Endodermal cell (in vitro differentiated cells): ENCODE measurements at places on chromosomes 13 and 19. TPM values are rescaled to one million over a fixed set of nuclear protein-coding genes. Genes with fewer than 3 reads are reported as not detected.

DNA sequence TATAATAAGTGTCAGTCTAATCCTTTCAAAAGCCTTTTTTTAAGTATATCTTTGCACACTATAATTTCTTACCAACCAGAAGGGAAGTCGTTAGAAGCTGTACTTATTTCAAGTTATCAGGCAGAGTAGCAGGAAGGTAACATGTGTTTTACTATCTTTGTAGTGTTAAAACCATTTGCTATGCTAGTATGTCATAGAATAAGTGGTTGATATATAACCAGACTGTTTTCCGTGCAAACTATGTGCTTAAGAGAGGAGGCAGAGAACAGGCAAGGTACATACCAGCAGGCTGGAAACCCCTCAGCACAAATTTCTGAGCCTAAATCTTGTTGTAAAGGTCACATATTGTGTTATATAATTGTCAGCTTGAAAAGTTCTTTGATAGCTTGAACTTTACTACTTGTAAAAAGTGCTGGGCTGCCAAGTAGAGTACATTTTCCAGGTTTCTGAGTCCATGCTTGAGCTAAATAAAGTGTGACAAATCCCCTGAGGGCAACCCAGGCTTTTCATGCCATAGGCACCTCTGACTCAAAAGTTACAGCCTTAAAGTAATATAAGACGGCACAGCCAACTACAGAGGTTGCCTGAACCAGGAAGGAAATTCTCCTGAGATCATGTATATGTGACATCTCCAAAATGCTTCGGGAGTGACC is 1297.4 kb downstream of the PCDH9 start:
- no peak for DNase-seq

DNA sequence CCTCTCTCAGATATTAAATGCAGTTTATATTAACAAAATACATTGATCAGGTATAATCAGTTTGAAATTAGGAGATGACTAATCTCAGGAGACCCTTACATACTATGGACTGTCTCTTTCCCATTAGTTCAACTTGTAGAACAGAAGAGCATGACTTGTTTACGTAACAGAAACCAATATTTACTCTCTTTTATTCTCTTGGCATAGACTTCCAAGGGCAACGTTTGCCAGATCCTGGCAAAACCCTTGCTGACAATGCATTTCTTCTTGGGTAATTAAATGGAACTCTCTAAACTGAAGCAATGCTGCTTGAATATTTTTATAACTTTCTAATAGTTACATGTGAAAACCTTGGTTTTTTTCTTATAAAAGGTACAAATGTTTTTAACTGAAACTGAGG is 68.3 kb upstream of the MYO16 start:
- no peak for DNase-seq

DNA sequence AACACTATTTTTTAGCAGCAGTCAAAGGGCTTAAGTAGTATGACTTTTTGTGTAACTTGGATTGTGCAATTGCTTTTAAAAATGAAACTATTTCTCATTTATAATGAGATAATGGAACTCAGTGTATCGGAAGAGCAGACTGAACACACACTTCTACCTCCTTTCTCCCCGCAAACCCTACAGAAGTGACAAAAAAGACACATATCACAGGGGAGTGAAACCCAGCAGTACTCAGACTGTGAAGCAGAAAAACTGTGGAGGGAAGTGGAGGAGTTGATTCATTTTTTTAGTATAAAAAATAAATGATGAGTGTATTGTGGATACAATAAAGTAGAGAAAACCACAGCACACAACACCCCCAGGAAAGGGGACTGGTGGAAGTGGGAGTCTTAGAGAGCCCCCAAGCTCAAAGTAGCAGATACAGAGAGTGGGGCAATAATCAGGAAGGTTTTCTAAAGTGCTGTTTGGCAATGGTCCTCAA is 9.7 kb downstream of the LPAR6 start:
- no peak for DNase-seq

GRCh38 chr13:67549331-67549730 is 319.2 kb upstream of the PCDH9 start:
- DNase-seq: no peak

- no peak for DNase-seq
Measured at GRCh38 chr13:32932376-32932775, 83.8 kb upstream of the KL start.

GRCh38 chr19:21221693-21222092 is 79.9 kb downstream of the ZNF431 start:
- DNase-seq: no peak

DNA sequence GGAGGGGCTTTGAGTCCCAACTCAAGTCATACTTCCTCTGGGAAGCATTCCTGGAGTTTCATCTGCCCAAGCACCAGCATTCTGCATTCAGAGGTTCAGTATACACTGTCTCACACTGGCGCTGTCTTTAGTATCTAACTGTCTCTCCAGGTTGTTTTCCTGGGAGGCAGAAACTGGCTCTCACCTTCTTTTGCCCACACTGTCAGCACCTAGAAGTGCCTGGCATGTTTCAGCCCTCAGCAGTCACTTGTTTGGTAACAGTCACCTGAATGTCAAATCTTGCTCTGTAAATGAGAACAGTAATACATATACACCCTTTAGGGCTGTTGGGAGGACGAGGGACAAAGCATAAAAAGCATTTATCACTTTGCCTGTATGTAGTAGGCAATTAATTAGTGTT is 339.6 kb downstream of the UQCRFS1 start:
- DNase-seq: no peak

GRCh38 chr19:18385675-18386542 is at the start of gene GDF15:
GDF15 (plus strand) TSS chr19:18386158; CDS start chr19:18386190, 32 bp downstream.
- peak; percentile 92 for DNase-seq

DNA sequence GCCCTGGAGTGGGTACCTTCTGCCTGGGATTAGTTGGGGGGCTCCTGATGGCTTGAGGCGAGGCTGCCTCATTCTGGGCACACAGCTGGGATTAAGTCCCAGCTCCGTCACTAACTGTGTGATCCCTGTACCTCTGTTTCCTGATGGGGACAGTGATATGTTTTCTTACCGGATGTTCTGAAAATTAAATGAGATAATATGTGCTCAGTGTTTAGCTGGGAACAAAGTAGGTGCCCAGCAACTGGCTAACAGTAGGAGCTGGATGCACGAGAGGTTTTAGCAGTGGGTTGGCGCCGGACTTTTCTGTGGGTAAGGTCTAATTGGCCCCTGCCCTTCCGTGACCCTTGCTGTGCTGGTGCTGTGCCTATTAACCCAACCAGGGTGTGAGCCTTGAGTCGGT is 203.4 kb downstream of the URI1 start:
- no peak for DNase-seq

DNA sequence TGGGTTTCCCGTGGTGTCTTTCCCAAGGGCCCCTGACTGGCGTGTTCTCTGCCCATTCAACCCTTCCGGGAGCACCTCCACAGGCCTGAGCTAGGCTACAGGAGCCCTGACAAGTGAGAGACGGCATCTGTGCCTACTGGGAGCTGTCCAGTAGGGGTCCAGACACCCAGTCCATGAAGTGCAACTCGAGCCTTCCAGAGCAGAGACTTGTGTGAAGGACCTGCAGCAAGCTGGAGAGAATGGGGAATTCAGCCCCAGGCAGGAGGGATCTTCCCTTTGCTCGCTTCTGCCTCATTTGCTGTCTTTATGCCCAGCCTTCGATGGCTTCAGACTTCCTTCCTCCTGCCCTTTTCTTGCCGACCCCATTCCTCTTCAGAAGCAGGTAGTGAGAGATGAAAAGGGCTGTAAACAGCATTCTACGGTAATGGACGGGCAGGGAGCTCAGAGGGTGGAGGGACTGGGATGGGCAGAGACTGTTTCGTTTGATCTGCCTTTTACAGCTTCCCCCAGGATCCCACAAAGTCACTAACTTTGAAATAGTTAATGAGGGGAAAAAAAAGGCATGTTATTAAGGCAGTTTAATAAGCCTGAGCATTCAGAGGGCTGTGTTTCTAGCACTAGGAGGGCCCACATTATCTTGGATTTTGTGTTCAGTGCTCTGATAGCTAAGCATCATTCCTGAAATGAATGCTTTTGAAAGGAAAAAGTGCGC is 327.6 kb downstream of the FGF9 start:
- DNase-seq: no peak

GRCh38 chr19:38812841-38813320 is at the start of gene LGALS4:
LGALS4 (minus strand) TSS chr19:38812945; CDS start chr19:38812886, 59 bp downstream.
- DNase-seq: no peak

Gene GRK1
- 0.77 to 2.9 TPM (median 2.5 TPM) in 3 replicates for total RNA-seq

Gene ANGPTL8
- total RNA-seq: not detected in 2 replicates

Gene SMIM44
- not detected in 3 replicates for total RNA-seq
